ENCODE measurements at places on chromosomes 6 and 20.

DNA sequence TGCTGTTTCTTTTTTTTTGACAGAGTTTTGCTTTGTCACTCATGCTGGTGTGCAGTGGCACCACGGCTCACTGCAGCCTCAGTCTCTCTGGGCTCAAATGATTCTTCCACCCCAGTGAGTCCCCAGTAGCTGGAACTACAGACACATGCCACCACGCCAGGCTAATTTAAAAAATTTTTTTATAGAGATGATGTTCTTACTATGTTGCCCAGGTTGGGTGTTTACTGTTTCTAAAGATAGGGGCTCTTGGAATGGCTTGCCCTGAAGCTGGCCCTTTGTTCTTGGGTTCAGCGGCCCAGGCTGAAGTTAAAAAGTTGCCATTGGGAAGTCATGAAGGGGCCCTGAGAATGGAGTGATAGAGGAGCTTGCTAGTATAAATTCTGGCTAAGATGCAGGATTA, 16.5 kb downstream of the RALGAPB start:
- DNase-seq, result no peak

DNA sequence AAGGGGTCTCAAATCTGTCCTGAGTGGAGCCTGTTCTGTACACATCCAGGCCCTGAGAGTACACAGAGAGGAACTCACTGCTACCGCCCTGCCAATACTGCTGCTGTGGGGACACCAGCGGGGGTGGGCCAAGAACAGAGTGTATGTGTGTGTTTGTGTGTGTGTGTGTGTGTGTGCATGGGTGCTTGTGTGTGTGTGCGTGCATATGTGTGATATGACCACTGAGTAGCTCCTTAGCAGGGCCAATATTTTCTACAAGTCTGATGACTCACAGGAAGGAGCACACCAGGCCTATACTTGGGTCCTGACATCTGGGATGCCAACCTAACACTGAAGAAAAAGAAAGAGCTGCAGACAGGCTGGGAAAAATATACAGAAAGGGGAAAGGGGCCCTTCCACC, 1.4 kb downstream of the RAET1E start:
- DNase-seq, result no peak

GRCh38 chr6:129105793-129106192, 222.9 kb downstream of the LAMA2 start:
- DNase-seq, result no peak

GRCh38 chr6:40128127-40128526, 193.9 kb upstream of the MOCS1 start:
- DNase-seq, result no peak

- DNase-seq, result no peak
Observed at GRCh38 chr20:9794831-9795230, 44.0 kb downstream of the PAK5 start.
